Sciatic nerve (tissue), 2 donors: ENCODE measurements at places on chromosomes 2 and 18. TPM values are rescaled to one million over a fixed set of nuclear protein-coding genes. Genes with fewer than 3 reads are reported as not detected.

CD8B gene
- 1.1 TPM for total RNA-seq

INPP4A gene
- total RNA-seq, result 29.8 TPM

COL6A3 gene
- total RNA-seq, result 198 TPM

GRCh38 chr2:233179848-233180366 lies 71.6 kb upstream of the ATG16L1 start:
- DNase-seq, result no peak

DNA sequence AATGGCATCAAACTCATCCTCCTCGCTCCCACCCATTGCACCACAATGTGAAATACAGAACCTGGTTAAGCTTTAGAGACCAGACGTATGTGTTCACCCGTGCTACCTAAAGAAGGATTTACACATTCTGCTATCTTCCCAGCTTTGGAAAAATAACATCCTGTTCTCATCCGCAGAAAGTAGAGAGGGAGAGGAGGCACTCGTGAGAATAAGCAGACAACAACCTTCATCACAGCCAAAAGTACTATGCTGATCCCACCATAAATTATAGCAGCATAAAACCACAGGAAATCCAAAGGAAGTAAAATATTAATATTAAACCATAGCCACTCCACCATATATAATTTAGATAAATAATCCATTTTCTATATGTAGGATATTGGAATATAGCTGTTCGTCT lies 111.7 kb upstream of the NRP2 start:
- DNase-seq, result no peak

DNA sequence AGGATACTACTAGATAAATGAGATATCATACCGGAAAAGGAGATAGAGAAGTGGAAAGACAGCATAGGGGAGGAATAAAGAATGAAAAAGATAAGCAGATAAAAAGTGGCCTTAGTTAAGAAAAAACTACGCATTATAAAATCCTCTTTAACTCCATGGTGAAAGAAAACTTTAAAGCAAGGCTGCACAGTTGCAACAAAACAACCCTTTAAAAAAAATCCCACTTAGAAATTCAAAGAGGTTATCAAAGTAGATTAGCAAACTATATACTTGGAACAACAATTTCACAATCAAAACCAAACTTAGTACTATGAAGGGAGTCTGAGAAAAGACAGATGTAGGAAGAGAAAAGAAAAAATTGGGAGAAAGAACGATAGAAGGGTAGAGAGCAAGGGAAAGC lies 133.4 kb upstream of the OSR1 start:
- no peak for DNase-seq

RIF1 gene
- 70.8 TPM for total RNA-seq

- DNase-seq, result no peak
These were observed 167.7 kb downstream of the TXNL1 start for GRCh38 chr18:56470406-56471351.

G6PC2 gene
- not detected for total RNA-seq

DNA sequence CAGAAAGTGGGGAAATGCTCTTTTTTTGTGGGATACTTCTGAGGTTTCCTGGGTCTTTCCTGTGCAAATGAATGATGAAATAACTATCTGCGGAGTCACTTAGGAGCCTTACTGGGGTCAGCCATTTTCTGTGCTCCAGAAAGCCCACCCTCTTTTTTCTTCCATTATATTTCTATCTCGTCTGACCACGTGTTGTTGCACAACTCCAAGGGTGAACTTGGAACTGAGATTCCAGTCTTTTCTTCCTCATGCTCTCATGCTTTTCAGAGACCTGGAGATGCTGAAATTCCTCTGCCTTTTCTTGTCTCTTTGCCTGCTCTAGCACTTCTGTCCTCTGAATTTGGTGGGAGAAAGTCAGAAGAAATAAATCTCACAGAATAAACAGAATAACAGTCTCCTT lies 4.8 kb upstream of the SCYGR5 start:
- no peak for DNase-seq

DNA sequence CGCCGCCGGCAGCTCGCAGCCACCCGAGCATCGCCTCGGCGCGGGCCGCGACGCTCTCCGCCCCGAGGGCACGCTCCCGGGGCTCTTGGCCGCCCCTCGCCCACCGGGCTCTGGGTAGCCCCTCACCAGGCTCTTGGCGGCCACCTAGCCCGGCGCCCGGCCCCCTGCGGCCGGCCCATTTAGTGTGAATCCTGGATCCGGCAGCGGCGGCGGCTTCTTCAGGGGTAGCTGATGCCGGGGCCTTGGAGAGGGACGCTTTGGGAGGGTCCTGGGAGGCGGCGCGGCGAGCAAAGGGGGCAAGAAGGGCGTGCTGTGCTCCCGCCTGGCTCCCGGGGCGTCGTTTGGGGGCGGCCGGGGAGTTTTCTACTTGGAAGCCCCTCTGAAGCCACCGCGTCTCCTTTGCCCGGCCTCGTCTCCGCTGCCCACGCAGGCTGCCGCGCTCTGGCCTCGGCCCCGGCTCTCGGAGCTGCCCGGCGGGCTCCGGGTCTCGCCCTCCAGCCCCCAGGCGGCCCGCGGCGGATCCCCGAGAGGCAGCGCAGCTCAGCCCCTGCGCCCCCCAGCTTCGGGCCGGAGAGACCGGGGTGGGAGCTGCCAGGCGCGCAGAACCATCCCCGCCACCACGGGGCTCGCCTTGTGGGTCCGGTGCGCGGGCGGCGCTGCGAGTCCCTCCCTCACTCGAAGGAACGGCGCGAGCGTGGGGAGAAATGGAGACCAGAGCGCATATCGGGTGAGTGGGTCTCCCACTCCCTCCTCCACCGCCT lies 509 bp downstream of the PIEZO2 start:
- peak; percentile 62 for DNase-seq

GRCh38 chr18:74496508-74497323 lies 553 bp downstream of the CNDP2 start:
- peak; percentile 82 for DNase-seq

OTX1 gene
- total RNA-seq, result not detected

DNA sequence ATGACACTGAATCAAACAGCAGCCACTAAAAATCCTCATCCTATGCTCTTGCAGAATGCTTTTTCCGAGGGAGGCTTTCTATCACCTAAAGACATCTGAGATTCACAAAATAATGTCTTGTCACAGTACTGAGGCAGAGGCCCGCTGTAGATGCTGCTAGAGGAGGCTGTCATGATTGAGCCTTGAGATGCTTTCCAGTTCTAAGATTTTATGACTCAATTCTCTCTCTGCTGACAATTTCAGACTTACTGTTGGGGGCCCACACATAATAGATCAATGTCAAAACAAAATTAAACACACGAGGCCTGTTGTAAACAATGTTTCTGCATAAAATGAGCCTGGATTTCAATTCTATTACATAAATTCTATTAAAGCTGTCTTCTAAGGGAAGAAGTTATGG lies 132.7 kb upstream of the ARL4C start:
- no peak for DNase-seq

GRCh38 chr2:34201099-34201498 lies 602.0 kb upstream of the FAM98A start:
- DNase-seq, result no peak

RHOB gene
- total RNA-seq, result 236 TPM

DNA sequence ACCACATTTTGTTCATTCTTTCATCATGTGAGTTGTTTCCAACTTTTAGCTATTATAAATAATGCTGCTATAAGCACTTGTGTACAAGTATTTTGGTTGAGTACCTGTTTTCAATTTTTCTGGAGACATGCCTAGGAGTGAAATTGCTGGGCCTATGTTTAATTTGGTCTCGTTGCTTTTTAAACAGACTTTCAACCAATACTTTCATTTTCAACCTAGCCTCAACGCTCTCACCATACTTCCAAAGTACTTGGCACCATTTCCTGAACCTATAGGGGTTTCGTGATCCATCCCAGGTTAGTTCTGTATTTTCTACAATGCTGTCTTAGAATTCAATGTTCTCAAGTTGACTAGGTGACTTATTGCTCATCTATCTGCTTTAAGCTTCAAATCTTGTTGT lies 126.1 kb downstream of the SRBD1 start:
- DNase-seq, result no peak

DNA sequence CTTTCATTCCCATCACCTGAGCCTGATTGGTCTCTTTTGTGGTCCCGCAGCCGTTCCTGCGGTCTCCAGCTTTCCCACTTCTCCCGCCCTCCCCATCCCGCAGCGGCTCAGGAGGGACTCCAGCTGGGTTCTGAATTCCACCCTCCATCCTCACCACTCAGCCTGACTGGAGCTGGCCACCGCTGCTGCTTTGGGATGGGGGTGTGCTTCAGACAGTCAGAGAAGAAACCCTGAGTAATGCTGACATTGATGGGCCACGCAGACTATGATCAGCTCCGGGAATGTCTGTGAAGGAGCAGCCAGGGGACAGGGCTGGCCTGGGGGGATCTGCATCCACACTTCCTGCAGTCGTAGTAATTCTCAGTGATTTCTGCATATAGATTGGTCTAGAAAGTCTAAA lies 45.9 kb upstream of the TXNDC2 start:
- no peak for DNase-seq

ALK gene
- total RNA-seq, result 0.18 TPM

DNA sequence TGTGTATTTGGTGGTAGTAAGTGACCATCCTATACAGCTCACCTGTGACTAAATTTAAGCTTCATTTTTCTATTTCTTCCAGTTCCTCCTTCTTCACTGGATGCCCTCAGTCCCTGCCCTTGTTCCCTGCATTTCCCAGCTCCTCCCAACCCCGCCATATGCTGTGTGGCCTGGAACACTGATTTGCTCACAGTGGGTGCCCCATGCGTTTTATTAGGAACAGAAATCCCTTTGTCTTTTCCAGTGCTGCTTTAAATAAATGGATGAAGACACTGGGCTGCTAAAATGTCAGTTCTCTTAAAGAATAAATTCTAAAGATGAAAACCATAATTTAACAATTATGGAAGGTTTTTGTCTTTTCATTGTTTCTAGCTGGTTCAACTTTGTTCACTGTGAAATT lies 477.3 kb downstream of the DCDC2C start:
- DNase-seq, result no peak

DNA sequence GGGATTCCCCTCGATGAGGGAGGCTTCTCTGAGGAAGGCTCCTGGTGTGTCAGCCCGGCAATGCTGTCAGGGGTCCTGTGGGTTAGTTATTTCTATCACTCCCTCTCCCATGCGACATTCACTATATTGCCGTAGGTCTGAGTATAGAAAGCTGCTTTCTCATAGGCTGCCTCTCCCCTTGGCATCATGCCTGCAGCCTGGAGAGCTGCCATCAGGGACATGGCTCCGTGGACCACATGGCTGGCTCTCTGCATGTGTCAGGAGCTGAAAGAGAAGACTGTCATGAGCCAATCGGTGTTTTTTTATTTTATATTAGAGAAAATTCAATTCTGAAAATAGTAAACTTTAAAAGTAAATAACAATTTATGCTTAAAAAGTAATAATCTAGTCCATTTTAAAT lies 198.0 kb downstream of the CDH20 start:
- DNase-seq, result no peak

DNA sequence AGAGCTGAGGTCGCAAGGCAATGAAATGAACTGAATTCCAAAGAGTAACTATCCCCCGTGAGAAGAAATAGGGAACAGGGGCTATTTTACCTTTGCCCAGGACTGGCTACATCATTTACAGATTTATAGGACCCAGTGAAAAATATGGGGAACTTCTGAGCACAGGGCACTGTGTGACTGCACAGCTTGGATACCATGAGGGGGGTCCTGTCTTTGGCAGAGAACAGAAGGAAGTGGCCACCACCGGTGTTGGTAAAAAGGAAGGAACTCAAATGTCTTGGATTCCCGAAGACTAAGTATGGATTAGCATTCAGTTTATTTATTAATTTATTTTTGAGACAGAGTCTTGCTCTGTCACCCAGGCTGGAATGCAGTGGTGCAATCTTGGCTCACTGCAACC lies 119.6 kb downstream of the B3GNT2 start:
- no peak for DNase-seq

FEV gene
- not detected for total RNA-seq

- DNase-seq, result no peak
These were observed 109.7 kb upstream of the FAM136A start for GRCh38 chr2:70411483-70412125.

NT5C1B gene
- not detected for total RNA-seq

DNA sequence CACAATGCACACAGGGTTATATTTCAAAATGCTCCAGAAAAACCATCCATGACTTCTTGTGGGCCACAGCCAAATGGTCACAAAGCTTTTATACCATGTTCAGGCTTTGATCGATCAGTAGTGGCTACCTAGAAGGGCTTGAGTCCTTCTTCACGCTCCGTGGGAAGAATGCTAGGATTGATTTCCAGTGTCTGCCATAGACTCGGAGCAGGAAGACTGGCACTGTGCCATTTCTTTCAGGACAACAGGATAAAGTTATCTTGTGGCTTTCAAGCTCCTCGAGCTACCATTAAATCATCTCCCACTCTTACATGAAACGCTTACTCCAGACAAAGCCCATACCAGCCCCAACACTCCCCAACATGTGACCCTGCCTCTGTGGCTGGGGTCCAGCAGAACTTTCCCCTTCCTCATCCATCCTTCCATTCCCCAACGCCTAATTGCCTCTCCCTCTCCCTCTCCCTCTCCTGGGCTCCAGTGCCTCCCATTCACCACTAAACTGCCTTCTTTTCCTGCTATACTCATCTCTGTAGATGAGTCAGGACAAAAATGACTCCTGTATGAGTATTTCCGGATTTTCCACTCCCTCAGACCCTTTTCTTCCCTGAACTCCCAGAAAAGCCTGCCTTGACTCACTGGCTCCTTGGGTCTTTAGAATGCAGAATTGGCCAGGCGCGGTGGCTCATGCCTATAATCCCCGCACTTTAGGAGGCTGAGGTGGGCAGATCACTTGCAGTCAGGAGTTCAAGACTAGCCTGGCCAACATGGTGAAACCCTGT lies 40.9 kb downstream of the ADD2 start:
- DNase-seq, result no peak

GRCh38 chr2:40315683-40316082 lies 136.2 kb downstream of the SLC8A1 start:
- no peak for DNase-seq

ASB18 gene
- not detected for total RNA-seq

EFHD1 gene
- total RNA-seq, result 41.9 TPM

DNA sequence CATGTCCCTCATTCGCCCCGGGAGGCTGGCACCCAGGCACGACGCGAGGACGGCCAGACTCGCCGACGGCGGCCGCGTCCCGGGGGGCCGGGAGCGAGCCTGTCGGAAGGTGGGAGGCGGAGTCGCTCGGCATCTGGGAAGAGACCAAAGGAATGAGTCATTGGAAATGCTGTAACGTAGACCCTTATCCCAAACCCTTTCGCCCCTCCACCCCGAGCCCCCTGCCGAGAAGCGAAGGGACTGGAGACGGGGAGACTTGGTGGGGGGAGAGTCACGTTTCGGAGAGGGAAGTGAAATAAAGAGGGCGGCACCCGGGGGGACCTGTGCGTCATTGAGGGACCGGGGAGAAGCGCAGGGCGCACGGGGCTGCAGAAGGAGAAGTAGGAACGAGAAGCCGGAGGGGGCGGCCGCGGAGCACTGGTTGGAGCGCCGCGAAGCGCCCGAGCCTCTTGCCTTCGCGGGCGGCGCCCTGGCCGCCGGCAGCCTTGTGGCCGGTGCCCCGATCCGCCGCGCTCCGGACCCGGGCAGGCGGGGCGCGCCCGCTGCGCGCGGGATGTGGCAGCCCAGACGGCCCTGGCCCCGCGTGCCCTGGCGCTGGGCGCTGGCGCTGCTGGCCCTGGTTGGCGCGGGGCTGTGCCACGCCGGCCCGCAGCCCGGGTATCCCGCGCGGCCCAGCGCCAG lies at the start of gene EMILIN2:
EMILIN2 (plus strand) TSS at position 371 of the 681 bp plus-strand sequence; CDS start at position 554, 183 bp downstream.
- peak; percentile 87 for DNase-seq

- DNase-seq, result no peak
These were observed 3.8 kb upstream of the ARID5A start for GRCh38 chr2:96532641-96533291.

C2orf78 gene
- not detected for total RNA-seq
